Activated naive CD8-positive, alpha-beta T cell treated with anti-CD3 and anti-CD28 coated beads, Interleukin-2, amount 10 ng/mL, durations not matched to agents 7 days and 5 days (primary cell): ENCODE measurements at places on chromosomes 6 and 20. TPM values are rescaled to one million over a fixed set of nuclear protein-coding genes. Genes with fewer than 3 reads are reported as not detected.

SMLR1 gene
- total RNA-seq = not detected

FAM229B gene
- total RNA-seq = 2.3 TPM

BNIP5 gene
- total RNA-seq = not detected

LAMA5 gene
- total RNA-seq = 0.54 TPM

NR2E1 gene
- total RNA-seq = not detected

PACSIN1 gene
- total RNA-seq = 4.5 TPM

EHMT2 gene
- 80.6 TPM for total RNA-seq

VNN1 gene
- total RNA-seq = not detected

PCNA gene
- total RNA-seq = 421 TPM

GDAP1L1 gene
- not detected for total RNA-seq

ZFP64 gene
- total RNA-seq = 12.2 TPM

FGD2 gene
- 9.8 TPM for total RNA-seq

MCUR1 gene
- 16.4 TPM for total RNA-seq

APOBEC2 gene
- total RNA-seq = not detected

TNFRSF6B gene
- not detected for total RNA-seq

POU5F1 gene
- 0.22 TPM for total RNA-seq

OR12D3 gene
- total RNA-seq = not detected

SPDEF gene
- not detected for total RNA-seq

FERMT1 gene
- total RNA-seq = not detected

MAS1 gene
- not detected for total RNA-seq

GPSM3 gene
- total RNA-seq = 251 TPM

PLN gene
- total RNA-seq = not detected

KCNK15 gene
- total RNA-seq = not detected

HFE gene
- total RNA-seq = 7.2 TPM

TSHZ2 gene
- total RNA-seq = 0.44 TPM

HDAC2 gene
- total RNA-seq = 59.5 TPM

FOXP4 gene
- 7.5 TPM for total RNA-seq

TSBP1 gene
- not detected for total RNA-seq

CD164 gene
- total RNA-seq = 252 TPM

HSPA12B gene
- not detected for total RNA-seq

RCAN2 gene
- total RNA-seq = 0.53 TPM

SLC16A10 gene
- total RNA-seq = 7.1 TPM

SLCO4A1 gene
- total RNA-seq = 57.5 TPM

TTPAL gene
- 16.4 TPM for total RNA-seq

RBBP8NL gene
- not detected for total RNA-seq

GFRA4 gene
- not detected for total RNA-seq
